AG09319 (cell line): ENCODE measurements at places on chromosomes 1 and 21.

- no peak for DNase-seq
Measured at GRCh38 chr1:175600721-175601440, 142.5 kb downstream of the TNR start.

DNA sequence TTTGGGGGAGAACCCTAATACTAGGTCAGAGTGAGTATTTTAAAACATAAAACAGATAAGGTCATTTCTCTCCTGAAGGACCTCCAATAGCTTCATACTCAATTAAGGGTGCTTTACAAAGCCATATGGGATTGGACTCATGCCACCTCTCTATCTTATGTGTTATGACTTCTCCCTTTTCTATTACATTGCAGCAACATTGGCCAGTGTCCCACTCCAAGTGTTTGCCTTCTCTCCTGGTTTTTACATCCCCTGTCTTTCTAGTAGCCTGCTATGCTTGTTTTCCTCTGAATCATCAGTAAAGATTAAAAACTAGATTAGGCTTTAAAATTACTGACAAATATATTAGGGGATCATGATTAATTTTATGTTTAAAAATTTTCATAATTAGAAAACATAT lies 66.6 kb downstream of the SCMH1 start:
- no peak for DNase-seq

DNA sequence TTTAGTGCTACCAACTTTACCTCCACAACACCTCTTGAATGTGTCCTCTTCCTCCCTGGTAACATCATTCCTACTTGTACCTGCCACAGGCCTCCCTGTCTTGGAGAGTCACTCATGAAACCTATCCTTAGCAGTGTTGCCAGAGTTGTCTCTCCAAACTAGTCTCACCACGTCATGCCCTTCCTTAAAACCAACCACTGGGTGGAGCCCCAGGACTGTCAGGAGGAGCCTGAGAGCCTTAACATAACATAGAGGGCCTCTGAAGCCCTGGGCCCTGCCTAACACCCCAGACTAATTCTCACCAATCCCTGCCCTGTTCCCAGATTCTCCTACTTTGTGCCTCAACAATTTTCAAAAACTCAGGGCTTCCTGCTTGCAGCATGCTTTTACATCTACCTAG lies 65.3 kb downstream of the ZNF697 start:
- DNase-seq = no peak

- no peak for DNase-seq
Measured at GRCh38 chr1:222090103-222090502, 348.2 kb upstream of the DUSP10 start.

GRCh38 chr1:16459352-16459925 lies 18.9 kb downstream of the NECAP2 start:
- DNase-seq = no peak

- DNase-seq = no peak
Measured at GRCh38 chr1:181219938-181220337, 131.4 kb downstream of the IER5 start.

- no peak for DNase-seq
Measured at GRCh38 chr1:110433803-110434202, 17.1 kb upstream of the PROK1 start.

DNA sequence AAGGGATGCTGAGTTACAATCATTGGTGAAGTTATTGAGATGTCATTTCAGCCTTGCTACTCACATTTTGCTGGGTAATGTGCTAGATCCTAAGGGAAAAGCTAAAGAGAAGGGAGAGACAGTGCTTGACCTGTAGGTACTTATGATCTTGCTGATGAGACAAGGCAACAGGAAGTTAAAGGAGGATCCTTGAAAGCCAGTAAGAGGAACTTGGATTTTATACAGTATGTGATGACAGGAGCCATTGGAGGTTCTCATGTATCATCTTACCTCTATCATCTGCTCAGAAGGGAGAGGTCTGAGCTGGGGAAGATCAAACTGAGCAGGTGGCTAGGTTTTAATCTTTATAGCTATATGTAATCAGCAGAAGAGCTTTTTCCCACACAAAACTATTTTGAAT lies 6.3 kb downstream of the APOBEC4 start:
- DNase-seq = no peak
